ENCODE measurements at places on chromosomes 4 and X.

DNA sequence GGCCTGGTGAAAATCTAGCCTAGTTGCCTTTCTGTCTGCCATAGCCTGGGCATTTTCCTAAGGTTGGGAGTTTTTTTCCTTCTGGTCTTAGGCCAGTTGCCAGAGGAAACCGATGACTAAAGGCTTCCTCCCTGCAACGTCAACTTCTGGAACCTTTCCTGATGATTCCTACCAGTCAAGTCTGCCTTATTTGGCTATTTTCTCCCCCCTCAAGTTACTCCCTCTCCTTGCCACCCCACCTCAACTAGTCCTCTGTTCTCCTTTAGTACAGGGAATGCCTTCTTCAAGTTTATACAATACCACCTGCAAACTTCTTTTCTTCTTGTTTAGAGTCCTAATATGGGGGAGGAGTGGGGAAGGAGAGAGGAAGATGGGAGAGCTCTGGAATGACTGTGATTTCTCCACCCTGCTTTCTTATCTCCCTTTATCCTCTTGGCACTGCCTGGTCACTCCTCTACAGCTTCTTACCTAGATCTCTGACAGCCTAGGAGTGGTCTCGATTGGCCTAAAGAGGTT lies 10.6 kb downstream of the MSN start:
- DNase-seq: no peak

- DNase-seq: no peak
These were observed 163.6 kb downstream of the DCHS2 start for GRCh38 chr4:154328030-154328429.

DNA sequence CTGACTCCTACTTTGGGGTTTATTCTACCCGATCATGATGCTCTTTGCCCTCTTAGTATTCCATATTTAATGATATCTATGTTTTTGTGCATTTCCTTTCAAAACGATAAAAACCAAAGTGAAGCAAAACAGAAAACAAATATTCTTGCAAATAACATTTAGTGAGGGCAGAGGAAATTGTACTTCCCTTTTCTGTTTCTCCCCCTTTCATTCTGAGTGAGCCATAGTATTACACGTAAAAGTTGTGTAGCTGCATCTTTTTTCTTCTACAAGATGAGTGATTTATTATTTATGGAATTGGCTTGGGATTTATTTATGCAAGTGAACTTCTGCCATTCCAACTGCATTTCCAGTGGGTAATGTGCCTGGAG lies 109.9 kb downstream of the AFF2 start:
- DNase-seq: no peak

DNA sequence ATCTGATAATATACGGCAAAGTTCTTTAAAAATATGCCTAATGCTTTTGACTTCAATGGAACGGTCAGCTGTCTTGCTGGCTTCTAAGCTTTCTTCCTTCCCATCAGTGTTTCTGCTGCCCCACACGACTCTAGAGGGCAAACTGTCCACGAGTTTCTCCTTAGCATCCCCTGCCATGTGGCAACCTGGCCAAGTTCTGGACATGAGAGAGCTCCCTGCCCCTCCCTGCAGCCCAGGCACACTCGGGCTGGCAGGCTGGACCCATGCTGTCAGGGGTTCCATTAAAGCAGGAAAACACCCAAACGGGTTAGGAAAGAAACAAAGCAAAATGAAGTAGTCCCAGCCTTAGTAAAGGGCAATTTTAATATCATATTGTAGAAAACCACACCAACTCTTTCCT lies 38.8 kb downstream of the KDR start:
- DNase-seq: no peak

- DNase-seq: no peak
These were observed 389.7 kb downstream of the SPRY1 start for GRCh38 chr4:123786163-123786915.

DNA sequence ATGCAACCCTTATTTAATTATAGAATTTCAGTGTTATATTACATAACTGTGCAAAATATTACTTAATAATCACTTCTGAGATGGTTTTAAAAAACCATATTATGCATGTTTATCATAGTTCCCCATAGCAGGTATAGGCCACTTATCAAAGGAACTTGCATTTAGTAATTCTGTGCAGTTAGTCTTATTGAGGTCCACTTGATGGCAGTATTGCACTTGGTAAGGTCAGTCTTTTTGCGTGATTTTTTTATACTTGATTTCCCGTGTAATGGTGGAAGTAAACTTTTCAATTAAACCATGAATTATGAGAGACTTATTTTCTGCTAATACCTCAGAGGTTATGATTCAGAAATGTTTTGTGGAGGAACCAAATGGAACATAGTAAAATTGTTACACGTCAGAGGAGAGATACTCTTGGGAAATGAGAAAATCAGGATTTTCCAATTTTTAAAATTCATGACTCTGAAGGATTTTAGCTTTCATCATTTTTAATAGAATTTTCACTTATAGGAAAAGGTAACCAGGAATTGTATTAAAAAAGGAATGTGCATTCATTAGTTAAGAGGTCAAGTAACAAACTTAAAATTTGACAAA lies 230.0 kb downstream of the CCSER1 start:
- DNase-seq: no peak

DNA sequence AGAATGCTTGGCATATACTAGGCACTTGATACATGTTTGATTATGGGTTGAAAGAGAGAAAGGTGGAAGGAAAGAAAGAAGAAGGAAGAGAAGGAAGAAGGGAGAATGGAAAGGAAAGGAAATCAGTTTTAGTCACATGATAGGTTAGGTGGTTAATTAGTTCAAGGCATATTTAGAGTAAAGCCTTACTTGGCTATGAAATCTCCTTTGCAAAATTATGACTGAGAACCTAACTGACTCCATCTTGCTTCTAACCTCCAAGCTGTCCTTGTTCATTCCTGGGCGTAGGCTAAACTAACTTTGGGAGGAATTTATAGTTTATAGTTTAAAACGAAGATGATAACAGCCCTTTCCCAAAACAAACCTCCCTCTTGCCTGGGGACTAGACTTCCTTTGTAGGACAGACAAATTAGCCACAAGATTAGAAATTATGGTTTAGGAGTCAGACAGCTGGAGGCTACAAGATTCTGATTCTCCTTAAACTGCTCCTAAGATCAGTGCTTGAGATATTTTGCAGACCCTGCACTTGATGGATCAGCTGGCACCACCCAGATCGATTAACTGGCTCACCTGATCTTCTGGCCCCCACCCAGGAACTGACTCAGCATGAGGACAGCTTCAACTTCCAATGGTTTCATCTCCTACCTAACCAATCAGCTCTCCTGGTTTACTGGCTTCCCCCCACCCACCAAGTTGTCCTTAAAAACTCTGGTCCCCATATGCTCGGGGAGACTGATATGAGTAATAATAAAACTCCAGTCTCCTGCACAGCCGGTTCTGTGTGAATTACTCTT lies 55.0 kb downstream of the TXK start:
- DNase-seq: no peak

DNA sequence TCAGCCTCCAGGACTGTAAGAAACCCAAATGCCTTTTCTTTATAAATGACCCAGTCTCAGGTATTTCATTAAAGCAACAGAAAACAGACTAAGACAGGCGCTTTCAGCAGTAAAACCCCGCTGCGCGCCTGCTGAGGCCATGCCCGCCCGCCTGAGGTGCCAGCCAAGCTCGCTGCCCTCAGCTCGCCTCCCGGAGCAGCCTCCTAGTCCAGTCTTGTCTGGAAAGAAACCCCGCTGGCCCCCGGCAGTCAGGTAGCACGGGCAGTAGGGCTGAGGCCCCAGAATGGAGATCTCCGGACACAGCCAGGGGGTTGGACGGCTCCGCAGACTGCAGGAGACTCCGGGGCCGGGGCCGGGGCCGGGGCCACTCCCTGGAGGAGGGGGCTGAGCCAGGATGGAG lies 31.7 kb downstream of the ZFYVE28 start:
- no peak for DNase-seq

DNA sequence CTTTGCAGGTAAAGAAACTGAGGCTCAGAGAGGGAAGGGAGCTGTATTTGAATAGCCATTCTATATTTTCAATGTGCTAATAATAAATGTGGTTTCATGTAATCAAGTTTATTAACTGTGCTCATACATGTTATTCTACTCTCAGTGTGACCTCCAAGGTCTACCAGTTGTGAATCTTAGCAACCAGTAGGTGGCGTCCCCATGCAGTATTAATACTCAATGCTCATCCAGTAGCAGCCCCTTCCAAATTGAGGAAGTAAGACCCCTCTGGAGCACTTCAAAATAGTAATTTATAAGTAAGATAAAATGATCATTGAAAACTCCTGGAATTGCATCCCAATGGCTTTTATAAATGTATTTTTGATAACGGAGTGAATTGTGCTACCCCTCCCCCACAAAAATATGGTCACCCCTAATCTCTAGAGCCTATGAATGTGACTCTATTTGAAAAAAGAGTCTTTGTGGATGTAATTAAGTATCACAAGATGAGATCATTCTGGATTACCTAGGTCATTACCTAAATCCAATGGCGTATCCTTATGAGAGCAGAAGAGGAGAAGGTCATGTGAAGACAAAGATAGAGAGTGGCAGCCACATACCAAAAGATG lies 20.4 kb upstream of the SEPSECS start:
- DNase-seq: no peak

GRCh38 chr4:1572521-1572920 lies 111.6 kb downstream of the FAM53A start:
- DNase-seq: no peak

DNA sequence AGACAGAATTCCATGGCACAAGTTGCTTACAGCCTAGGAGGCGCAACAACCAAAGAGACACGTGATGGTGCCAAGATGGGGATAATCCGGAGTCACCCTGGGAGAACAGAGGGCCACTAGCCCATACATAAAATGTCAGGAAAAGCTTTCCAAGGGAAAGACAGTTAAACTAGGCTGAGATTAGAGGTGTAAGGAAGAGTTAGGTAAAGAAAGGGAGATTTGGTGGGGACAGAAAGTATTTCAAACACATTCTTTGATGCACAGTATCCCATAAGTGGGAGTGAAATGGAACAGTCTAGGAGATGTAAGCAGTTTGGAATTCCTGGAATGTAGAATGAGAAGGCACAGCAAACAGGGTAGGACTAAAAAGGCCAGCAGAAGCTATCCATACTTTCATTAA lies 860.9 kb upstream of the LCORL start:
- DNase-seq: no peak

DNA sequence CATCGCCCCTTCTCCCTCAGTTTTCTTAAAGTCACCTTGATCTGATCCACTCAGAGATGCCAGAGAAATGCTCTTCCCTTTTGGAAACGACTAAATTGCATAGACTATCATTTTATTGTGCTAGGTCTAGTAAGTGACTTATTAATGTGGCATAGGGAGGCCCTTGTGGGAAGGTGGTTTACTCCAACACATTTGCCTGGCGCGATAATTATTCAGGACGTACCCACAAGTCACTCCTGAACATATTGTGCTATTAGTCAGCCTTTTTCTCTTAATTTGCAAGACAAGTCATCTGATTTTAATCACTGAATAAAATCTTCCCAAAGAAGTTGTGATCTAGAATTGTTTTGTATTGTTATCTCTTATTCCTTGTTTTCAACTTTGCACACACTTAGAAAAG lies 7.6 kb downstream of the ENPEP start:
- no peak for DNase-seq

- DNase-seq: no peak
These were observed 12.4 kb downstream of the DDX53 start for GRCh38 chrX:23012162-23012561.

DNA sequence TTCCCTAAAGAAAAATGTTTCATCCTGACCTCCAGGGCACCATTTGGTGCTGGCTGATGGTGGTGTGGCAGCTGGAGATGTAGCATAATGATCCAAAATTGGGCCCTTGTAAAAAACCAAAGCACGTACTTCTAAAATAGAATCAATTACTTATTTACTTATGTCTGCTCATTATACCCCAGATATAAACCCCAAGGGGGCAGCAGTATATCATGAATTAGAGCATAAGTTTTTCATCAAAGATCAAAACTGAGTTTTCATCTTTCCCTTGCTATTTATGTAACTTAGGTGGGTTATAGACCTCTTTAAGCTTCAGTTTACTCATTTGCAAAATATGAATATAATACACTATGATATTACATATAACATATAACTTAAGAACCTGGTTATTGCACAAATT lies 241.1 kb downstream of the TACR3 start:
- DNase-seq: no peak

DNA sequence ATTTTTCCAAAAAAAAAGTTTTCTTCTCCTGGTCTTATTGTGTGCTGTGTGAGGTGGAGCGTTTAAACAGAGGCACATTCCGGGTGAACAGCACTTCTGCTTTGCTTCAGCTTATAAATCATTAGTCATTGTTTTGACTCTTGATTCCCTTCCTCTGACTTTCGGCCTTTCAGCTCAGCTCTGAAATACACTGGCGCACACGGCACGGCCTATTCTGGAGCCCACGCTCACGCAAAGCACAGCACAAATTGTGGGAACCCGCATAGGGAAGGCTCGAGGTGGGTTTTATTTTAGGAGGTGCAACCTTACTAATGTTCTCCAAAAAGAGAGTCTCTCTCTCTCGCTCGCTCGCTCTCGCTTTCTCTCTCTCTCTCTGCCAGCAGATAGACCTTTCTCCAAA lies 4.0 kb downstream of the POU3F4 start:
- DNase-seq: no peak

DNA sequence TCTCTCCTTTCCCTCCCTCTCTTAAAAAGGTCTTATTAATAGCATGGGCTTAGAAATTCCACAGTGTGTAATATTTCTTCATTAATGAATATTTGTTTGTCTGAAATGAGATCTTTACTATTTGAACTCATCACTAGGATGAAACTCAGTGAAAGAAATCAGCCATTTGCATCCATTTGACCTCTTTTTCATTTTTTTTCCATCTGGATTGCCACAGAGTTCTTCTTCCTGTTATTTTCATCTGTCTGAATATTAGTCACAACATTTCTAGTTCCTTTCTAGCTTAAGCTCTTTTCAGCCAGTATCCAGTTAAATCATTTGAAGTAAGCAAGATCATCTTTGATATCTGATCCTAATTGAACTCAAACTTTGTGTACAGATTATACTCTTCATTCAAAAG lies 69.2 kb upstream of the PLS3 start:
- DNase-seq: no peak

DNA sequence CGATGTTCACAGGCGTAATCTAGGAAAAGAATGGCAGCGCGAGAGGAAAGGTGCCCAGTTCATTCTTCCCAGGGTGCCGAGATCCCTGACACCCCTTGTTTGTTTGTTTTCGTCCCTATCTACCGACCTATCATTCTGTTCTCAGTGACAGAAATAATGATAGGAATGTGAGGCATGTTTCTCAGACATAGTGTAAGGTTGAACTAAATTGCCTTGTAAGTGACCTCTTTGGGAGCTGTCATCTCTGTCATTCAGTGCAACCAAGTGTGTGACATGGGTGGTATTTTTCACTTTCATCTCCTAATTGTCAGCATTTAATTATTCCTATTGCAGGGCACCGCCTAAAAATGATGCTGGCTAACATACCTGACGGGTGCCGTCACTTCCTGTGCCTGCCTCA lies 24.4 kb downstream of the CLDN22 start:
- no peak for DNase-seq

DNA sequence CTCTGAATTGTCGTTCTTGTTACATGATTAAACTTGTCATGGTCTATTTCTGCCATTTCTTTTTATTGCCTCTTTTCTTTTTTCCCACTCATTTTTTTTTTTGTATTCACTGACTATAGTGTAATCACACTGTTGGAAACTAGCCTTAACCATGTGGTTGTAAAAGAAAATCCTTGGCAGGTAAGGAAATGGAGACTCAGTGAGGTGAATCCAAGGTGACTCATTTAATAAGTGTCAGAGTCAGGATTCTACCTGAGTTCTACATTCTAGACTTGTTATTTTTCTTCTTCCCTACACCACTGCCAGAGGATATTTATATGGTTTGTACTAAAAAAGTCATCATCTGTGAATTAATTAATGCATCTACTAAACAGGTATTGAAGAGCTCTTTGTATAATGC lies 152.2 kb downstream of the CBLL2 start:
- no peak for DNase-seq

Data from stimulated activated CD4-positive, alpha-beta T cell treated with anti-CD3 and anti-CD28 coated beads, Interleukin-15, amount 100 ng/mL, for 48 hours (primary cell).